Amniotic stem cell (primary cell): ENCODE measurements at places on chromosomes 2 and 18.

DNA sequence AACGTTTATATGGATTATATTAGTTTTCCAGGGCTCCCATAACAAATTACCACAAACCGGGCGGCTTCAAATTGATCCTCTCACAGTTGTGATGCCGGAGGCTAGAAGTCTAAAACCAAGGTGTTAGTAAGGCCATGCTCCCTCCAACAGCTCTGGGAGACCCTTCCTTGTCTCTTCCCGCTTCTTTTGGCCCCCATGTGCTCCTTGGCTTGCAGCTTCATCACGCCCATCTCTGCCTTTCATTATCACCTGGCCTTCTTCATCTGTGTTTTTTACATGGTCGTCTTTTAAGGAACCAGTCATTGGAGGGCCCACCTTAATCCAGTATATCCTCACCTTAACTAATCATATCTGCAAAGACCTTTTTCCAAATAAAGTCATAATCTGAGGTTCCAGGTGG is 13.9 kb downstream of the MAPRE2 start:
- DNase-seq = no peak

DNA sequence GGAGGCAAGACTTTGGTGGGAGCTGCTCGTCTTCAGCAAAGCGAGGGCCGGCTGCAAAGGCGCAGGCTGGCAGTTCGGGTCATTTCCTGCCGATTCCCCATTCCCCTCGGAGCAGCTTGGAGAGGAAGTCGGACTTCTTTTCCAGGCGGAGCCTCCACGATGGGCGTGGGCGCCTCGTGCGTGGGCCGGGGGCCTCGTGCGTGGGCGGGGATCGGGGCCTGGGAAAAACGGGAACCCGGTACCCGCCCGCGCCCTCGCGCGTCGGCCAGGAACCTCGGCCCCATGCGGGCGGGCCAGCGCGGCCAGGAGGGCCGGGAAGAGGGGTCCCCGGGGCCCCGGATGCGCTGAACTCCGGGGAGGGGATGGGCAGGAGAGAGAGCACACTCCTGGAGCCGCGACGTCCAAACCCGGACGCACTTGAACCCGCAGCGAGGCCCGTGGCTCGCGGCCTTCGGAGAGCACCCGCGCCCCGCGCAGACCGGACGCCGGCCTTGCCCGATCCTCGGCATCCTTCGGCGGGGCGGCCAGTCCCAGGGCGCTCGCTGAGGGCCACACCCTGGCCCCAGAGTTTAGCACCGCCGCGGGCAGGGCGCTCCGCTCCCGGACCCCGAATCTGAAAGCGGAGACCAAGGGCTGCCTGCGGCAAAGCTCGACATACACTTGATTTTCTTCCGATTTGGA is 368.4 kb downstream of the MTX2 start:
- no peak for DNase-seq

- DNase-seq = no peak
Observed at GRCh38 chr18:47180765-47181164, 4.6 kb upstream of the IER3IP1 start.

DNA sequence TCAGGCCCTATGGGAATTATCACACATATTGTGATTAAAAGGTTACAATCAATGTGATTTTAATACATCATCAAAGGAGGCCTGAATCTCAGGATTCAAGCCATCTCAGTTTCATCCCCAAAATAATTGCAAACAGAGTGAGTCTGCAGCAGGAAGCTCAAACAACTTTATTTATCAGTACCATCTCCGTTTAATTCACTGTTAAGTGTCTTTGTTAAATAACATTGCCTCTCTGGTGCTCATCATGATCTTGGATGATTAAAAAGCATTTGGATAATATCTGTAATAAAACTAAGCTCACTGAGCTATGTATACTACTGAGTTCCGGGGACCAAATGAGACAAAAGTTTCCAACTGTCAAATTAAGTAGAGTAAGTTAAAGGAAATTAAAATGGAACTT is 817.8 kb upstream of the CNTNAP5 start:
- DNase-seq = no peak

DNA sequence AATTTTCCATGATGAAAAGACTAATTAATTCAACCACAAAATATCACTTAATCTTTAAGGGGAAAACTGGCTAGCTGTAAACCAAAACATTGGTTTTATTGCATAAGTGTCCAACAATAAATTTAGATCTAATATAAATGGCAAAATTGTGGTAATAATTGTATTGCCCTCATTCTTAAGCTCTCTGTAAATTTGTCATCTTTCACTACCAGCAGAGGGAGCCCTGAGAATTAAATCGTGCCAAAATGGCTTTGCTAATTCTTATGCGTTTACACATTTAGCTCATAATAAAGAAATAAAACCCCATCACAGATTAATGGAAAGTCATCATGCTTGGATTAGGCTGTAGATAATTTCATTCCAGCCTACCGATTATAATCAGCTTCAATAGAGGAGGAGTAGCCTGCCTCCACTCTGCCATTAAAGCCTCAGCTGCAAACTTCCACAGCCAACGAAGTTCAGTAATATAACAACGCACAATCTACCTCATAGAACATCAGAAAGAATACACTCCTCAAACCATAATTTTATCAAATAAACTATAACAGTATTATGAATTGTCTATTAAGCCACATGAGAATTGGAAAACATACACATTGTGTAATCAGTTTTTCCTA is 70.0 kb upstream of the ATP5MC3 start:
- peak; percentile 3 for DNase-seq
